ENCODE measurements at places on chromosomes 3 and 15.

- no peaks in the 10 kb centered on the region for H3K27me3 ChIP-seq
- DNase-seq, result no peak
- no peak overlapping the region for H3K27ac ChIP-seq
- no peaks in the 10 kb centered on the region for H3K4me1 ChIP-seq
- peaks cover 6% of the 10 kb centered on the region for H3K36me3 ChIP-seq
Measured at GRCh38 chr3:44932986-44933944, 42.7 kb downstream of the ZDHHC3 start.

DNA sequence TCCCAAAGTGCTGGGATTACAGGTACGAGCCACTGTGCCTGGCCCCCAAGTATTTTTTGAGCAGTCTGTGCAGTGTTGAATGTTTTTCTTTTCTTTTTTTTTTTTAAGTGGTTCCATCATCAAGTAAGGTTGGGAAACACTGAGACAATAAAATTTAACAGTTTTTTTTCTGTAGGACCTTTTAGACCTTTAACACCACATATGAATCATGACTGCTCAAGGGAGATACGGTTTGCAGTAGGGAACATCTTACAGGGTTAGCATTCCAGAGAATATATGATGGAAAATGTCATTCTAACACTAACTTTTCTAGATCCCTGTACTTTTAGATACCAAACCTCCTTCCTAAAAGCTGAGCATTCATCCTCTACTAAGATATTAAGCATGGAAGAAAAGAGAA is 41.7 kb downstream of the SNX4 start:
- DNase-seq, result no peak
- H3K36me3 ChIP-seq, result peaks cover 12% of the 10 kb centered on the region
- no peaks in the 10 kb centered on the region for H3K4me1 ChIP-seq
- H3K27me3 ChIP-seq, result no peaks in the 10 kb centered on the region
- no peak overlapping the region for H3K4me3 ChIP-seq

DNA sequence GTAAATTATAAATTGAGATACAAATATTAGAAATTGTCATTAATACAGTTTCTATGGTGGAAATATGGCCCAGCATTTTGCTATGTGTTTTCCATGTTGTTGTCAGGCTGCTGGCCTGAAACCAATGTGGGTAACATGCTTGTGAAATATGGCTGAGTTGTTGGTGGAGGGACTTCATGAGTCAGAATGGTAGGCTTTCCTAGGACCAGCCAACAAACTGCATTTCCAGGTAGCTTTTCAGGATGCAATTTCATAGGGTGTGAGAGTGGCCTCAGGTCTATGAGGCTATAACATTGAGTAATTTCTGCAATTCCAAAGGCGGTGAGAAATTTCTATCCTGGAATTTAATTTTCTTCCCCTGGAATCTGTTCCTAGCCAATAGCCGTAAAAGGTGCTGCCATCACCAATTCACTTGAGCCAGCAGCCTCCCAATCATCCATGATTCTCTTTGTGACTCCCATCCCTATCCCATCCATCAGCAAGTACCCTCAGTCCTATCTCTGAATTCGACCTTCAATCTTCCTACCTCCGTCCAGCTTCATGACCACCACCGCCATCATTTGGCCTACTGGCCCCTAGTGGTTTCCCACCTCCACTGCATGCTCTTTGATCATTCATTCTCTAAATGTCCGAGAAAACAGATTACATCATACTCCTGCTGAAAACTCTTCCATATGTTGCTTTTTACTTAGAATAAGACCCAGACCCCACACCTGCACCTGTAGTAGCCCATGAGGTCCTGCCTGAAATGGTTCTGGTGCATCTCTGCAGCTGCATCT is 276.6 kb upstream of the CFAP20DC start:
- H3K36me3 ChIP-seq, result no peaks in the 10 kb centered on the region
- H3K4me3 ChIP-seq, result no peak overlapping the region
- no peak for DNase-seq
- H3K27ac ChIP-seq, result no peak overlapping the region
- H3K4me1 ChIP-seq, result no peaks in the 10 kb centered on the region
- no peaks in the 10 kb centered on the region for H3K27me3 ChIP-seq

GRCh38 chr15:81897057-81897677 is 148.7 kb downstream of the MEX3B start:
- no peaks in the 10 kb centered on the region for H3K4me1 ChIP-seq
- no peak for DNase-seq
- H3K27ac ChIP-seq, result no peak overlapping the region
- no peaks in the 10 kb centered on the region for H3K27me3 ChIP-seq
- H3K36me3 ChIP-seq, result no peaks in the 10 kb centered on the region

DNA sequence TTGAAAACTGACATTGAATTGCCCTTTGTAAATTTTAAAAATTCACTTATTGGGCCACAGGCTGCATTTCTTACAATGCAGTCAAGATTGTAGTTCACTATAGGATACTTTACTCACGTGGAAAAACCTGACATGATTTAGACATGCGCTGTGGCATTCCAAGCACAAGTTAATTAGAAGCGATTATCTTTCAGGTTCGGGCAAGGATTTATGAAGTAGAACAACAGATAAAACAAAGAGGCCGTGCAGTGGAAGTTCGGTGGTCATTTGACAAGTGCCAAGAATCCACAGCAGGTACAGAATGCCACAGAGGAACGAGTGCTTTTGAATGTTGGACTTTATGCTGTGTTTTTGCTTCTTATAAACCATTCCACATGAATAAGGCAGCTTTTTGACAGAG is 37.8 kb downstream of the GPR171 start:
- no peaks in the 10 kb centered on the region for H3K36me3 ChIP-seq
- no peak overlapping the region for H3K4me3 ChIP-seq
- H3K4me1 ChIP-seq, result no peaks in the 10 kb centered on the region

- H3K4me3 ChIP-seq, result no peak overlapping the region
- H3K4me1 ChIP-seq, result peaks cover 12% of the 10 kb centered on the region
- no peak overlapping the region for H3K27ac ChIP-seq
- DNase-seq, result no peak
- H3K27me3 ChIP-seq, result no peaks in the 10 kb centered on the region
Measured at GRCh38 chr15:58279654-58280053, 141.5 kb downstream of the AQP9 start.

GRCh38 chr3:66432767-66433521 is 67.9 kb downstream of the LRIG1 start:
- no peaks in the 10 kb centered on the region for H3K27me3 ChIP-seq
- H3K36me3 ChIP-seq, result no peaks in the 10 kb centered on the region
- H3K4me1 ChIP-seq, result no peaks in the 10 kb centered on the region
- H3K4me3 ChIP-seq, result no peak overlapping the region

DNA sequence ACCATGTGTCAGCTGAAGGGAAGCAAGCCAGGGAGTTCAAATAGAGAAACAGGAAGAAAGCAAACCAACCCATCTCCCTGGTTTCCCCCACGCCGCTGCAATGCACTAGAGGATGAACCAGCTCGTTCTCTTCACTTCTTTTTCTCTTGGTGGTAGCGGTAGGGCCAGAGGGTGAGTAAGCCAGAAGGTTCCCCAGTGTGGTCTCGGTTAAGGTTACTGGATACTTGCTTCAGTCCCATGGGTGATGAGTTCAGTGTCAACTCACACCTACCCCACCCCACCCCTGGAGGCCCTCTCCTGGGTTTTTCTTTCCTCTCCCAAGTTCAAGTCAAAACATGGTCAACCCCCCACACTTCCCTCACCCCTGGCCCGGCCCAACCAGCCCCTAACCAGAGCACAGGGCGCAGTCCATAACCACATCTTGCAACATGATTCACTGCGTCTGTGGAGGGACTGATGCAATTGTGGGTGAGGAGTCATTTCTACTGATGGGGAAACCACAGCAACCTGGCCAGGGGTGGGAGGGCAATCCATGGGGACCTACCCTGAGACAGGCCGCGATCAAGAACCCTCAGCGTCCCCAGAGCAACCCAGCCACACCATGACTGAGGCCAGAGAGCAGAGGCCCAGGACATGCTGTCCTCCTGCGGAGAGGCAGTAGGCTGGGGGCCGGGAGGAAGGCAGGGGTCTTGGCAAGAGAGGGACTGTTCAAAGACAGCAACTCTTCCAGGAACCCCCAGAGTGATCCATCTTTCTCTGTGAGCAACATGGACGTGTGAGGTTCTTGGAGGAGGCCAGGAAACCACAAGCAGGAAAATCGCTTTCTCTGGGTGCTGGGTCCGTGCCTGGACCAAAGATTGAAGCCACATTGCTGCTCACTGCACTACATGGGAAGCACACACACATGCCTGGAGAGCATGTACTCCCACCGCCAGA is 276.6 kb downstream of the UACA start:
- DNase-seq, result no peak
- peaks cover 6% of the 10 kb centered on the region for H3K36me3 ChIP-seq
- no peak overlapping the region for H3K4me3 ChIP-seq
- peaks cover 18% of the 10 kb centered on the region for H3K27me3 ChIP-seq
- peaks cover 31% of the 10 kb centered on the region for H3K4me1 ChIP-seq
- no peak overlapping the region for H3K27ac ChIP-seq

- no peak overlapping the region for H3K27ac ChIP-seq
- H3K36me3 ChIP-seq, result no peaks in the 10 kb centered on the region
- no peak for DNase-seq
- no peaks in the 10 kb centered on the region for H3K27me3 ChIP-seq
- no peaks in the 10 kb centered on the region for H3K4me1 ChIP-seq
Measured at GRCh38 chr3:29561651-29562149, 280.8 kb downstream of the RBMS3 start.

GRCh38 chr3:143538577-143538981 is 309.7 kb downstream of the SLC9A9 start:
- no peak overlapping the region for H3K4me3 ChIP-seq
- H3K27ac ChIP-seq, result no peak overlapping the region
- no peaks in the 10 kb centered on the region for H3K27me3 ChIP-seq
- H3K4me1 ChIP-seq, result no peaks in the 10 kb centered on the region

DNA sequence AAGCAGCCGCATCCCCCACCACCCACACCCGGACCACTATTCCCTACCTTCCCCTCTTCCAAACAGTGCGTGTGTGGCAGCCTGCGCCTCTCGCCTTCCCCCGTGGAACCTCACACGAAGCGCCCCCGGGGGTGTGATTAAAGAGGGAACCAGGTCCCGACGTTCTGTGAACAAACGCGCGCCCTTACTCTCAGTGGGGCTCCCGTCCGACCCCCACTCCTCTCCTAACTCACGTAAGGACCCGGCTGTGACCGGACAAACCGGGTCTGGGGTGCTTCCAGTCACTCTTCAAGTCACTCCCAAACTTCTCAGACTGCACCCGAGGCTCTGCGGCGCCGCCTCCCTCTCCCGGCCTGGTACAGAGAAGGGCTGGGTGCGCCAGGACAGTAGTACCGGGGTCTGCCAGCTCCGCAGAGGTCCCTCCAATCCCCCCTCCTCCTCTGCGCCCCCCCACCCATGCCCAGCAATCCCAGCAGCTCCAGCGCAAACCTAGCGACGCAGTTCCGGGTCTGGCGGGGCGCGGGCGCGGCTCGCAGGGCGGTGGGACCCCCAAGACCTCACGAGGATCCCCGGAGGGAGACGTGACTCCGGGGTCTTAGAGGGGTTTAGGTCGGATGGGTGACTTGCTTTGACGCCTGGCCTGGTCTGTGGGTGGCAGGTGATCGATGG is 574 bp downstream of the DUOXA1 start:
- no peaks in the 10 kb centered on the region for H3K4me1 ChIP-seq
- H3K27ac ChIP-seq, result no peak overlapping the region
- H3K36me3 ChIP-seq, result no peaks in the 10 kb centered on the region
- no peak for DNase-seq
- peaks cover 74% of the 10 kb centered on the region for H3K27me3 ChIP-seq

DNA sequence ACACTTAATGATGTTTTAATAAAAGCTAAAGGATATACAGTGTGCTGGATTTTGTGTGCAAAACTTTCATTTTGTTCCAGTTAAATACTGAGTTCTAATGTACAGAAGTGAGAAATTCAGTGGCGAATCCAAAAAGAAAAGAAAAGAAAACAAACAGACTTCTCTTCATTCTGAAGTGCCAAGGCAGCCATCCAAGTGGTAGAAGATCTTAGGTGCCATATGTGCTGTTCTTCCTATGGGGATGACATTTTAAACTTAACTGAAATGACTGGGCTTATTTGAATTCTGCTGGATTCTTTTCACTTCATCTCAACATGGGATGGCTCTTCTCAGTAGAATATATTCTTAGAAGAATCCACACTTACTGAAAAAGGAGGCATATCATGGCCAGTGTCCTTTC is 416.5 kb downstream of the ROBO2 start:
- no peaks in the 10 kb centered on the region for H3K27me3 ChIP-seq
- no peaks in the 10 kb centered on the region for H3K4me1 ChIP-seq
- no peak overlapping the region for H3K27ac ChIP-seq
- no peak for DNase-seq
- H3K36me3 ChIP-seq, result no peaks in the 10 kb centered on the region
- no peak overlapping the region for H3K4me3 ChIP-seq

GRCh38 chr15:48109856-48110531 is 10.8 kb upstream of the SLC24A5 start:
- H3K4me1 ChIP-seq, result no peaks in the 10 kb centered on the region
- H3K27me3 ChIP-seq, result peaks cover 47% of the 10 kb centered on the region
- H3K4me3 ChIP-seq, result no peak overlapping the region
- DNase-seq, result no peak
- H3K27ac ChIP-seq, result no peak overlapping the region

DNA sequence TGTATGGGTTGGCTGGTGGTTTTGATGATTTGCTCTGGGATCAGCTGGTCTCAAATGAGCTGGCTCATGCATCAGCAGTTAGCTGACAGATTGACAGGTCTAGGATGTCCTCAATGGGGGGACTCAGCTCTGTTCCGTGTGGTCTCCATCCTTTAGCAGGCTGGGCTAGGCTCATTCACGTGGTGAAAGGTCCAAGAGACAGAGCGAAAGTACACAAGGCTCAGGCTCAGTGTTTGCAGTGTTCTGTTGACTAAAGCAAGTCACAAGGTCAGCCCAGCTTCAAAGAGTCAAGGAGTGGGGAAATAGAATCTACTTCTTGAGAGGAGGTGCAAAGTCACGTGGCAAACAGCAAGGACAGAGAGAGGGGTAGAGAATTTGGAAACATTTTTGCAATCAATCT is 126.5 kb upstream of the CMC1 start:
- no peak overlapping the region for H3K27ac ChIP-seq
- no peaks in the 10 kb centered on the region for H3K36me3 ChIP-seq
- H3K4me3 ChIP-seq, result no peak overlapping the region
- H3K4me1 ChIP-seq, result no peaks in the 10 kb centered on the region
- DNase-seq, result no peak
- no peaks in the 10 kb centered on the region for H3K27me3 ChIP-seq

GRCh38 chr3:51538115-51538458 is 432 bp upstream of the RAD54L2 start:
- H3K27ac ChIP-seq, result peak overlapping the region; percentile 27
- no peak for DNase-seq
- peak overlapping the region; percentile 79 for H3K4me3 ChIP-seq
- peaks cover 16% of the 10 kb centered on the region for H3K4me1 ChIP-seq
- peaks cover 12% of the 10 kb centered on the region for H3K27me3 ChIP-seq

GRCh38 chr3:152264378-152264777 is 4.4 kb upstream of the MBNL1 start:
- no peak for DNase-seq
- no peaks in the 10 kb centered on the region for H3K27me3 ChIP-seq
- H3K4me3 ChIP-seq, result no peak overlapping the region
- H3K36me3 ChIP-seq, result peaks cover 30% of the 10 kb centered on the region

GRCh38 chr3:122553171-122553570 is 10.9 kb downstream of the PARP9 start:
- H3K36me3 ChIP-seq, result peaks cover 27% of the 10 kb centered on the region
- no peaks in the 10 kb centered on the region for H3K27me3 ChIP-seq
- H3K4me1 ChIP-seq, result peaks cover 7% of the 10 kb centered on the region
- DNase-seq, result no peak

Measured in Calu3 (cell line).